Stimulated activated CD4-positive, alpha-beta T cell treated with anti-CD3 and anti-CD28 coated beads, Interleukin-1b, Interleukin-23, amount 100 ng/mL, for 24 hours (primary cell): ENCODE measurements at places on chromosomes 5 and 9.

DNA sequence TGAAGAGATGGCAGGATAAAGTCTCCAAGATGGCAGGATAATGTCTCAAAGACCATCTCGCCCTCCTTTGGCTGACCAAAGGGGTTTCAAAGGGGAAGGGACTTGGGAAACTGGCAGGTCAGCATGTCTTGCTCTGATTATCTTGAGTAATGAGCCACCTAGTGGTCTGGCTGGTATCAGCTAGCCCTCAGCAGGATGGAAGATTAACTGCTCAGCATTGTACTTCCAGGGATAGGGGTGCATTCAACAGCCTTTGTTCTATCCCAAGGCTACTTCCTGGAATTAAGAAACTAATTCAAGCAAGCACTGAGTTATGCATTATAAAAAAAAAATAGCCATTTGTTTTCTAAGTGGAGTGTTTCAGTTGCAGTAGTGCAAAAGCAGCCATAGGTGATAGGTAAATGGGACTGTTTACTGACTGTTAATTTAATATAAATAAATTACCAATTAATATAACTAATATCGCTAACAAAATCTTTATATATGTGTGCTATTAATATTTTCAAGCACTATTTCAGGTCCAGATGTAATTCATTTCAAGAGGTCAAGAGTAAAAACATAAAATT is 555.5 kb downstream of the CDH9 start:
- DNase-seq: no peak

DNA sequence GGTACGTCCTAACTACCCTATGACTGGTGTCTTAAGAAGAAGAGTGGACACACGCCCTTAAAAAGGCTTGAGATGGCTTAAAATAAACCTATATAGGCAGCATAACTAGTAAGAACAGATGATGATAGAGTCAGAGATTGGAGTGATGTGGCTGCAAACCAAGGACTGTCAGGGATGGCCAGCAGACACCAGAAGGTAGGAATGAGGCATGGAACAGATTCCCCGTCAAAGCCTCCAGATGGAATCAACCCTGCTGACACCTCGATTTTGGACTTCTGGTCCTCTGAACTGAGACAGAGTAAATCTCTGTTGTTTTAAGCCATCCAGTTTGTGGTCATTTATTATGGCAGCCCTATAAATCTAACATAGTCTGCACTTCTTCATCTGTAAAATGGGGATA is 7.4 kb downstream of the TMOD1 start:
- DNase-seq: no peak

GRCh38 chr9:123469282-123469681 is 113.3 kb downstream of the CRB2 start:
- DNase-seq: no peak

GRCh38 chr5:74581988-74582365 is 58.6 kb downstream of the ENC1 start:
- DNase-seq: no peak

DNA sequence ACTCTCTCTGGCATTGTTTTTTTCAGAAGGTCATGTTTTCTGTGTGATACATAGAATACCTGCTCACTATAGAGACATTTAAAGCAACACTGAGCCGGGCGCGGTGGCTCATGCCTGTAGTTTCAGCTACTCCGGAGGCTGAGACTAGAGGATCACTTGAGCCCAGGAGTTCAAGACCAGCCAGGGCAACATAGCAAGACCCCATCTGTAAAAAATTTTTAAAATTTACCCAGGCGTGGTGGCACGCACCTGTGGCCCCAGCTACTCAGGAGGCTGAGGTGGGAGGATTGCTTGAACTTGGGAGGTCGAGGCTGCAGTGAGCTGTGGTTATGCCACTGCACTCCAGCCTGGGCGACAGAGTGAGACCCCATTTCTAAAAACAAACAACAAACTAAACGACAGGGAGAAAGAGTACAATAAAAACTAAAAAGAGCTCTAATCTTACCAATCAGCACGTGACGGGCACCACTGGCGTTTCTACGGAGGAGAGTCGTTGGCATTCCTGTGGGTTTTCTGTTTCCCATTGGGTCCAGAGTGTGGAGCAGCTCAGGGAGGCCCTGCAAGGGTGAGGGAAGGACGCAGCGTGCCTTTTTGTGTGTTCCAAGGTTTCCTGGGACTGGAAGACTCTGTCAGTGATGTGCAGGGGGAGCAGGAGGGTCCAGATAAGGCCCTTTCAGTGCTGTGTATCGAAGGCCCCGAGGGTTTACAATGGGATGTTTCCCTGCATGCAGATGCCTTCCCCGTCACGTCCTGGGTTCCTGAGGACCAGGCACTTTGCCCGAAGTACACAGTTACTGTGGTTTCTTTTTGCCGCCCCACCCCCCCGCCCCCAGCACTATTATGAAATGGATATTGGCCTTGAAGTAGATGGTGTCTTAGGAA is 7.2 kb upstream of the RNU6ATAC start:
- DNase-seq: no peak
